ENCODE measurements at places on chromosomes 16 and 17.

DNA sequence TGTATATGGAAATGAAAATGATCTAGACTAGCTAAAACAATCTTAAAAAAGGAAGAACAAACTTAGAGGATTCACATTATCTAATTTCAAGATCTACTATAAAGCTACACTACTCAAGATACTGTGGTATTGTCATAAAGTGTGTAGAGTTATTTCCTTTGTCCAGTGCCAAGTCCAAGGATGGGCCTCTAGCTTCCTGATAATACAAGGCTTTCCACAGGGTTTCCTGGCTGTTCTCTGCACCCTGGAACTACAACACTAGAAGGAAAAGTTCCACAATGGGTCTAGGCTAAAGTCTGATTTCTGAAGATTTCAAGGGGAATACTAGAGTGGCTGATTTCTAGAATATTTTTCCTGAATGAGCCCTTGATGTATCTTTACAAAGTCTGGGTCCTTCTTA is 34.2 kb downstream of the TBC1D3B start:
- H3K36me3 ChIP-seq = no peaks in the 10 kb centered on the region
- no peak for DNase-seq
- H3K4me1 ChIP-seq = no peaks in the 10 kb centered on the region

DNA sequence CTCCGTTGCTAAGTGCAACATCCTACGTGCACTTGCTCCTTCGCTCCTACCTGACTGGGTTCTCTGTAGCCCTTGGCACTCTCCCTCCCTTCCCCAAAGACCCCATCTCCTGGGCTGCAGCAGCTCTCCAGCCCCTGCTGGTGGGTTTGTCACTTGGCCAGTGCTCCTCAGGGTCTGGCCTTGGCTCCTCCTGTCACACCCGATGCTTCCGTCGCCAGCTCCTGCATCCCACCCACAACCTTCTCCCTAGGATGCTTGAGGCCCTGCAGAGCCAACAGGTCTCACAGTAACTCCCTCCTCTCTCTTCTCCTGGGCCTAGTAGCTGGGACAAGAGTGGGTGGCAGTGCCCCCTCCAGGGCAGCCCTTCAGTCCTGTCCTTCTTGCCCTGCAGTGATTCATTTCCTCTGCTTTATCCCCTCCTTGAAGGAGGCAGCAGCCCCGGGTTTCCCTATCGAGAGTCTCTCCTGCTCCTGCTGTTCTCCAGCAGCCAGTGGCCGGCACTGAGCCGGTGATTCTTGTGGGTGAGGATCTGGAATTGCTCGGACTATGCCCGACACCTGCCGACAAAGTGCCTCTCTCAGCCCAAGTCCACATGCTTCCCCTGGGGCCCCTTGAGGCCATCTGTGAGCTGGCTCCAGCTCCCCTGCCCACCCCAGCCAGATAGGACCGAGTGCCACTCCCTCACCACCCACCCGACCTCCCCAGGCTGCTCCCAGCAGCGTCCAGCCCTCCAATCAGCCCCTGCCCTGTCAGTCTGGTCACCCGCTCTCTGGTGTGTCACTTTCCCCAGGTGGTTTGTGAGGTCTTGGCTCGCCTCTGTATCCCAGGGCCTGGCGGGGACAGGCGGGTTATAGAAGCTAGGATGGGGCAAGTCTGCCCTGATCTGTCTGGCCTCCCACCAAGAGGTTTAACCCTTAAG is 3.8 kb downstream of the LITAFD start:
- peaks cover 21% of the 10 kb centered on the region for H3K4me1 ChIP-seq
- H3K27ac ChIP-seq = peak overlapping the region; percentile 75
- peaks cover 12% of the 10 kb centered on the region for H3K27me3 ChIP-seq

- no peaks in the 10 kb centered on the region for H3K36me3 ChIP-seq
- DNase-seq = no peak
- peak overlapping the region; percentile 22 for H3K4me3 ChIP-seq
- no peak overlapping the region for H3K27ac ChIP-seq
- no peaks in the 10 kb centered on the region for H3K27me3 ChIP-seq
Measured at GRCh38 chr17:67624886-67625656, 92.7 kb upstream of the NOL11 start.

- H3K27me3 ChIP-seq = peaks cover 9% of the 10 kb centered on the region
- DNase-seq = no peak
- H3K36me3 ChIP-seq = no peaks in the 10 kb centered on the region
- H3K4me3 ChIP-seq = peak overlapping the region; percentile 75
- H3K27ac ChIP-seq = peak overlapping the region; percentile 100
Measured at GRCh38 chr16:53092284-53092683, 37.5 kb downstream of the CHD9 start.

GRCh38 chr17:80024206-80024972 is 11.3 kb downstream of the TBC1D16 start:
- H3K27ac ChIP-seq = no peak overlapping the region
- peaks cover 38% of the 10 kb centered on the region for H3K4me1 ChIP-seq
- peaks cover 15% of the 10 kb centered on the region for H3K27me3 ChIP-seq
- peaks cover 5% of the 10 kb centered on the region for H3K36me3 ChIP-seq
- no peak for DNase-seq

DNA sequence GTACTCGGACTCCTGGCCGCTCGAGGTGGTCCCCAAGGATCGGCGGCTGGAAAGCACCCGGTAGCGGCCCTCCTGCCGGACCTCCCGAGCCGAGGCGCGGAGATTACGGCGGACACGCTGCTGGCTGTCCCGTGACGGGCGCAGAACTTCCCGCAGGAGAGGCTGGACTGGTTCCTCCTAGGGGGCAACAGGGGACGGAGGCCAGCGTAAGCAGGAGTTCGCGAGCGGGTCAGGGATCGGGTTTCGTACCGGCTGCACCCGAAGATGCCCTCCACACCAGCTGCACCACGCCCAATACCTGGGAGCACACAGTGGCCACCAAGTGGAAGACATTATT is 341 bp downstream of the SLC7A6OS start:
- peak overlapping the region; percentile 93 for H3K27ac ChIP-seq
- H3K27me3 ChIP-seq = no peaks in the 10 kb centered on the region
- peaks cover 9% of the 10 kb centered on the region for H3K4me1 ChIP-seq
- no peaks in the 10 kb centered on the region for H3K36me3 ChIP-seq
- DNase-seq = peak; percentile 52

GRCh38 chr16:64077242-64077641 is 1044.6 kb downstream of the CDH11 start:
- no peaks in the 10 kb centered on the region for H3K36me3 ChIP-seq
- no peaks in the 10 kb centered on the region for H3K27me3 ChIP-seq
- H3K27ac ChIP-seq = no peak overlapping the region
- H3K4me1 ChIP-seq = no peaks in the 10 kb centered on the region

- H3K27me3 ChIP-seq = no peaks in the 10 kb centered on the region
- H3K4me1 ChIP-seq = peaks cover 5% of the 10 kb centered on the region
- no peak for DNase-seq
- no peak overlapping the region for H3K4me3 ChIP-seq
Measured at GRCh38 chr17:29914819-29915537, 15.1 kb downstream of the SSH2 start.

DNA sequence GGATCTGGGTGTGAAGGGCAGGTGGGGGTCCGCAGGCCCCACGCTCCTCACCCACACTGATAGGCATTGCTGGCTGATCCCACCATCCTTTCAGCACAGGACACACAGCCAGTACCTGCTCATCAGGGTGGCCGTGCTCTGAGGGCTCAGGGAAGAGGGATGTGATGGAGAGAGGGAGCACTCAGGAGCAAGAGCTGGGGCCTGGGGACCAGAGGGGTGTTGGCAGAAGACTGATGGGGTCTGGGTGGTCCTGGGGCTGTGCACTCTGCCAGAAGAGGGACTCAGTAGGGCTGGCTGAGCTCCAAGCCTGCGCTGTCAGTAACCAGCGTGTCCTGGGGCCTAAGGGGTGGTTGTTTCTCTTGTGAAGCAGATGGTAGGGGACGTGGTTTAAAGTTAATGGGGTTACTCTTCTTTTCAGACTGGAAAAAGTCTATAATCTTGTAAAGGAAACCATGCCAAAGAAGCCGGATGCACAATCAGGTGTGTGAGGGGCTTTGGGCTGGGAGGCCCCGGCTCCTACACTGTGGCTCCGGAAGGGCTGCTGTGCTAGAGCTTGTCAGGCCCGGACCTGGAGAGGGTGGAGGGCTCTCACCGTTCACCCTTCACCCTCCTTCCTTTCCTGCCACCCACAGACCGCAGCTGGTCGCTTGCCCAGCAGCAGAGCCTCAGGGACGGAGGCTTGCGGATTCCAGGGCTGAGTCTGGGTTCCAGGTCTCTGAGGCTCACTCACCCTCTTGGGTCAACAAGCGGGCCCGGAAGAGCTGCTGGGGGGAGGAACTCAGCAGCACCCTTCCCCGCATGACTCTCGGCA is 27.8 kb downstream of the POLR3E start:
- H3K36me3 ChIP-seq = no peaks in the 10 kb centered on the region
- H3K27me3 ChIP-seq = peaks cover 4% of the 10 kb centered on the region
- no peak for DNase-seq
- H3K4me3 ChIP-seq = no peak overlapping the region

GRCh38 chr17:80331820-80332219 is 71.2 kb downstream of the RNF213 start:
- no peaks in the 10 kb centered on the region for H3K4me1 ChIP-seq
- H3K27me3 ChIP-seq = peaks cover 6% of the 10 kb centered on the region
- no peak for DNase-seq
- no peak overlapping the region for H3K27ac ChIP-seq
- no peak overlapping the region for H3K4me3 ChIP-seq

DNA sequence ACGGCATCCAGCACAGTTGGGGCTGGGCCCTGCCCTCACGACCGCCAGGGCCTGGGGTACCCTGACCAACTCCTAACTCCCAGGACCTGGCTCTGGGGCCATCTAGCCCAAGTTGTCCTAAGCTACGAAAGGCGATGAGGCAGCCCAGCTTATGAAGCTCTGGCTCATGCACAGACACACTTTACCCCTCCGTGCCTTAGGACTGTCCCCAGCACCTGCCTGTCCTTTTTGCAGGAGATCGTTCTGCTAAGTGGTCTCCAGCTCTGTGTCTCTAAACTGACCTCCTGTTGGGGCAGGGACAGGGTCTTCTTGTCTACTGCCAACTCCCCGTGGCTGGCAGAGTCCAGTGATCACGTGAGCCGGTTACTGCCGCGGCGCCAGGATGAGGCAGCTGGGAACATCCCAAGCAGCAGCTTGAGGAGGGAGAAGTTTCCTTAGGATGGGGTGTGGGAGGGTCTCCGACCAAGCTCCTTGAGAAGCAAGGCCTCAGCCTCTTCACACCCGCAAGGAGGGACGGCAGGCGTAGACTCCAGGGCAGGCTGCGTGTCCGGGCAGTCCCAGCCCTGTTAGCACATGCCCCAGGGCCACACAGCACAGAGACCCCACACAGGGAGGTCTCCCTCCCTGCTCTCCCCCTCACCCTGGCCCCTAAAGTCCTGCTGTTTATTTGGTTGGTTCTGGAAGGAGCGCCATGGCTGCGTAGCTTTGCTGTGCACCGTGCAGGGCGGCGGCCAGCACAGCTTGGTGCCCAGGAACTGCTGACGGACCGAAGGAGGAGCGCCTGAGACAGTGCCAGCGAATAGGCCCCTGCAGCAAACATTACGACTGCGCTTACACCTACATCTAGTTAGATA is 16.4 kb upstream of the METRNL start:
- DNase-seq = peak; percentile 11
- H3K27ac ChIP-seq = no peak overlapping the region
- H3K4me1 ChIP-seq = peaks cover 2% of the 10 kb centered on the region
- no peaks in the 10 kb centered on the region for H3K36me3 ChIP-seq
- H3K4me3 ChIP-seq = no peak overlapping the region

GRCh38 chr17:49404906-49405305 is 9.8 kb downstream of the PHB1 start:
- H3K27me3 ChIP-seq = no peaks in the 10 kb centered on the region
- H3K4me1 ChIP-seq = no peaks in the 10 kb centered on the region
- no peak for DNase-seq
- no peak overlapping the region for H3K4me3 ChIP-seq
- no peaks in the 10 kb centered on the region for H3K36me3 ChIP-seq

DNA sequence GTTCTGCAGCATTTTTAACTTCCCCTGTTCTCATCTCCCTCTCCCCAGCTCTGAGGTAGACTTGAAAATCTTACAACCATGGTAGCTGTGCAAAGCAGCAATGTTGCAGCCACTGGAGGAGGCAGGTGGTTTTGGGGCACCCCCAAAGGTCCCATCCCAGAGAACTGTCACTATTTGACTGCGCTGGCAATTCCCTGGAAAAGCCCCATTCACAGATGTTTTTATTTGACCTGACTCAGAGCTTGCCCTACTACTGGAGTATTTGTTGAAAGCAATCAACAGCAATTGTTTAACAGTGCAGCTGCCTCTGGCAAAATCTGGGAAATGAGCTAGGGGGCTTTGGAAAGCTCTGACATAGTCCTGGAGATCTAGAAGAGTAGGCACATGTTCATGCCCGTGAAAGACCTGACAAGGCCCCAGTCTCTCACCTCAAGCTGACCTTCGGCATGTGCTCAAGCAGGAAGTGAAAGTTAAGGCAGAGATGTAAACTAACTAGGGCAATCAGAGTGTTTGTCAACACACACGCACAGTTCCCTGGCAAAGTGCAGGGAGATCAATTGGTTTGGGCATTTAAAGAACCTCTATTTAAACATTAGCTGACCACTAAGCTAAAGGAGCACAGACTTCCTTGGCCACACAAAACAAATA is 19.7 kb upstream of the PIK3R5 start:
- H3K4me1 ChIP-seq = no peaks in the 10 kb centered on the region
- no peak overlapping the region for H3K4me3 ChIP-seq
- no peaks in the 10 kb centered on the region for H3K27me3 ChIP-seq
- no peak overlapping the region for H3K27ac ChIP-seq
- H3K36me3 ChIP-seq = no peaks in the 10 kb centered on the region

- no peaks in the 10 kb centered on the region for H3K36me3 ChIP-seq
- H3K27ac ChIP-seq = peak overlapping the region; percentile 90
Measured at GRCh38 chr16:27228621-27229501, 25.5 kb downstream of the KDM8 start.
